ENCODE measurements at places on chromosomes 3 and 15. TPM values are rescaled to one million over a fixed set of nuclear protein-coding genes. Genes with fewer than 3 reads are reported as not detected.

The C3orf22 gene
- total RNA-seq, result not detected

The MITF gene
- total RNA-seq, result 76.7 TPM

The CYP1A2 gene
- not detected for total RNA-seq

The ALDH1A2 gene
- total RNA-seq, result 22.4 TPM

The STRIT1 gene
- total RNA-seq, result not detected

The ROPN1 gene
- 0.93 TPM for total RNA-seq

The ZBED2 gene
- not detected for total RNA-seq

The MRPS11 gene
- 27.4 TPM for total RNA-seq

The DCP1A gene
- 25.3 TPM for total RNA-seq

The GATM gene
- 29.8 TPM for total RNA-seq

The PRICKLE2 gene
- 77.3 TPM for total RNA-seq

The POPDC2 gene
- 51.4 TPM for total RNA-seq

The SI gene
- total RNA-seq, result not detected

The IL17RB gene
- 0.31 TPM for total RNA-seq

The ANKUB1 gene
- total RNA-seq, result not detected

The RABL3 gene
- 29.2 TPM for total RNA-seq

The MEX3B gene
- 2.1 TPM for total RNA-seq

The CDV3 gene
- total RNA-seq, result 201 TPM

The NANOGP8 gene
- total RNA-seq, result 4.0 TPM

The ADCY5 gene
- 251 TPM for total RNA-seq

The NOX5 gene
- 0.54 TPM for total RNA-seq

The ADAMTS9 gene
- 102 TPM for total RNA-seq

The SPATA12 gene
- total RNA-seq, result not detected

The SPESP1 gene
- 2.8 TPM for total RNA-seq

The GOLGA6L24 gene
- not detected for total RNA-seq

The NME9 gene
- total RNA-seq, result 0.47 TPM

The CATSPER2 gene
- total RNA-seq, result 1.9 TPM

The CPN2 gene
- not detected for total RNA-seq

The FRMD5 gene
- total RNA-seq, result 0.72 TPM

The RNF123 gene
- 24.1 TPM for total RNA-seq

The TKT gene
- total RNA-seq, result 273 TPM

The ADGRG7 gene
- not detected for total RNA-seq

The C2CD4A gene
- 0.40 TPM for total RNA-seq

The FBXO22 gene
- 20.8 TPM for total RNA-seq

The ARPP21 gene
- total RNA-seq, result 1.5 TPM

The GP5 gene
- total RNA-seq, result not detected

The CCDC39 gene
- total RNA-seq, result not detected

The ATP11B gene
- total RNA-seq, result 59.1 TPM

The CCR5 gene
- total RNA-seq, result 0.57 TPM

All from gastroesophageal sphincter (tissue), 4 donors.